ENCODE measurements at places on chromosomes 7 and 10.

- DNase-seq = no peak
These were observed 1023.5 kb downstream of the TYW1 start for GRCh38 chr7:68020102-68020501.

- no peak for DNase-seq
These were observed 27.3 kb upstream of the KNDC1 start for GRCh38 chr10:133132473-133133291.

- DNase-seq = no peak
These were observed 178.7 kb upstream of the PRSS58 start for GRCh38 chr7:142436601-142437000.

- DNase-seq = peak; percentile 59
These were observed 84.1 kb downstream of the PTPRE start for GRCh38 chr10:127990846-127991542.

- no peak for DNase-seq
These were observed 113.4 kb upstream of the AHR start for GRCh38 chr7:17184805-17185689.

DNA sequence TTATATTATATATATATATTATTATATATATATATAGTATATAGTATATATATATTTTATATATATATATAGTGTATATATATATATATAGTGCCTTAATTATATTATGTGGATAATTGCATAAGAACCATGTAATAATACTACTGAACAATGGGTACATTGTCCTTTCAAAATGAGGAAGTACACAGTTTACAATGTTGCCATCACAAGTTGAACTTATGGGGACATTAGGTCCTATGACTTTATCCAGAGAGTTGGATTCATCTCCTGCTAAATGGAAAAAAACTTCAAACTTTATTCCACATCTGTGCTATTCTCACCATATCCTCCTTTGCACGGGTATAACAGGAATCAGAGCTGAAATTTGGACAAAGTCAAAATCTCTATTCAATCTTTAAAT is 105.0 kb upstream of the AGR3 start:
- no peak for DNase-seq

GRCh38 chr10:51139176-51139575 is 64.9 kb downstream of the PRKG1 start:
- DNase-seq = no peak

GRCh38 chr7:36100226-36100625 is 52.8 kb upstream of the EEPD1 start:
- DNase-seq = no peak

DNA sequence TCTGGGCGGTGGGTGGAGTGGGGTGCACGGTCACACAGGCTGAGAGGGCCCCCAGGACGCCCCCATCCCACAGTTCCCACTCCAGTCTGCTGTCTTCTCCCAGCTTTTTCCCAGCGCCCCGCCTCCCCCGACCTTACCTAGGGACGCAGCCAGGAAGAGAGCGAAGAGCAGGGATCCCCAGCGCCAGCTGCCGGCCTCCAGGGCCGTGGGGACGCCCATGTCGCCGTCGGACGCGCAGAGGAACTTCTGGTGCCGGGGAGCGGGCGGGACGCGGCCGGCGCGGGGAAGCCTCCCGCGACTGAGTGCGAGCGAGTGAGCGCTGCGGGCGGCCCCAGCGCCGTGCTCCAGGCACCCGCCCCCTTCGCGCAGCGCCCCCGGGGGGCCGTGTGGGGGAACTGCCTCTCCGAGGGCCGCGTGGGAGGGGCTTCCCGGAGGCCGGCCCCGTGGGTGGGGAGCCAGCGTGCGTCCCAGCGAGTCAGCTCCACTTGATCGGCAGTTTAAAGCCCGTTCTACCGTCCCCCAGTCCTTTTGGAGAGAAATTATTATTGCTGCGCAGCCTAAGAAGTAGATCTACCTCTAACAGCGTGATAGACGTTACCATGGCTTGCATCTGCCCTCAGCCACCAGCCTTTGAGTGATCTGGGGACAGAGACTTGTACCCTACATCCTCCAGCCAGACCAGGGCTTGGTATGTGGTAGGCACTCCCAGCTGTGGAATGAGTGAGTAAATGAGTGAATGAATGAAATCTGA is at the start of gene VSIR:
Gene VSIR (minus strand): TSS at position 300 of the 751 bp plus-strand sequence. CDS start 81 bp downstream, at position 219.
- DNase-seq = peak; percentile 93

DNA sequence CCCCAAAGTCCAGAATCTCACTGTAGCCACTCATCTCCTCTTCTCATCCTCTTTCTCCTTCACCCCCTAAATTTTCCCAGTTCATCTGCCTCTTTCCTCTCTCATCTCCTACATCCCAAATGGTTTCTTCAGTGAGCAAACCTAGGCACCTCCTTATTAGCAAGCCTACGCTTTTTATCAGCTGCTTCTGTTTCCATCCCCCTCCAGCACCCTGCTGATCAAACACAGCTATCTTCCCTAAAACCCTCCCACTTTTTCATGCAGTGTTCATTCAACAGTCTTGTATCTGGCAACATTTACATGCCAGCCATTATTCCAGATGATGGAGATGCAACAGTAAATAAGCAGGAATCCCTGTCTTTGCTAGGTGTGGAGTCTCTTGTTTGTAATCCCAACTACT is 3.3 kb upstream of the ABRAXAS2 start:
- DNase-seq = no peak

DNA sequence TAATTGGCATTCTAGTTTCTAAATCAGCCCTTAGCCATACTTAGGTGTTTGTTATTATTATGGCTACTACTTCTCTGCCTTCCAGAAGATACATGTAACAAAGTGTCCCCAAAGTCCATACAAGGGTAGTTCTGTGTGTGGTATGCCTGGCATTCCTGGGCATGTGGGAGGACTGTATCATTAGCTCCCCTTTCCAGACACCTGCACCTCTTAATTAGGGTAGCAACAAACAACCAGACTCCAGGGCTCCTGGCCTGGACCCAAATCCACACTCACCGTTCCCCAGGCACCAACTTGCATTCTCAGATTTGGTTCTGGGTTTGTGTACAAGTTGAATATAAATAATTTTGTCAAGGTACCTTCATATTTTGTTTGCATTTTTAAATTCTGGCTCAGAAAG is 15.5 kb upstream of the CALD1 start:
- DNase-seq = no peak

GRCh38 chr10:34228066-34228465 is 587.0 kb downstream of the PARD3 start:
- DNase-seq = no peak

DNA sequence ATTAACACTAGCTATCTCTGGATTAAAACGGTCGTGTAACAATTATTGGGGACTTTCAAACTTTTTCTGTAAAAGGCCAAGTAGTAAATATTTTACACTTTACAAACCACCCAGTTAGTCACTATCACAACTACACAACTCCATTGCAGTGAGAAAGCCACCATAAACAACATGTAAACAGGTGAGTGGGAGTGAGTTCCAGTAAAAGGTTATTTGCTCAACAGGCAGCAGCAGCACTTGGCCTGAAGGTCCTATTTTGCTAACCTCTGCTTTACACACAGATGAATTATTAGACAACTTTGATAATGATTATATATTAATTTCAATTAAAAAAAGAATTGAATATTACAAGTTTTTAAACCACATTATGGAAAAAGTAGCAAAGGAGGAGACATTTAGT is 15.8 kb upstream of the AGMO start:
- no peak for DNase-seq

DNA sequence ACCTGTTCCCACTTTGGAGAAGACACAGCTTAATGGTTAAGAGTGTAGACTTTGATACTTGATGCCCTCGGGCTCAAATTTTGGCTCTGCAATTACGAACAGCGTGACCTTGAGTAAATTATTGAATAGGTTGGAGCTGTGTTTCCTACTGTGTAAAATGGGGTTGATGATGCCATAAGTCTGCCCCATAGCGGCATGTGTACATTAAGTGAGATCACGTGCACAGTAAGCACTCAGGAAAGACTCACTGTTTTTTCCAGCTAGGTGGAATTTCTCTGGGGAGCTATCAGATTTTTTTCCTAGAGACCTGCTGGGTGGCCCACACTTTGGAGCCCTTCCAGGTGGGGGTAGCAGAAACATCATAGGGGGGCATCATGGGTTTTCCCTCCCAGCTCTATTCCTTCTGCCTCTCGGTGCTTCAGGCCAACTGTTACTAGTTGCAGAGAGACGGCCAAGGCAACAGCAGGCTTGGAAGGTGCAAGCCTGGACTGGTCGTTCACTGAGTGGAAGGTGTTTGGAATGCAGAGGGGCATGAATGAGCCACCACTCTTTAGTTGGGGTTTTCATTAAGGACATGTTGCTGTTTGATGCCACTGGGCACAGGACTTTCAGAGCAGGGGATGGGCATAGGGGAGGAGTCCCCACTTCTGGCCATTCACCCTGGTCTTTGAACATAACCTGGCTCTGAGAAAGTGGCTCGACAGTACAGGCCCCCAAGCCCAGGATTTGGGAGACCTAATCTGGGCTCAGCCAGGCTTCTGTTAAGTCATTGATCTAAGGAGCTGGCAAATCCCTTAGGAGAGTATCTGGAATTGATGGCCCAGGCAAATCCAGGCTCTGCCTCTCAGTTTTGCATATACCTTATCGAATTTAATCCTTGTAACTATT is 64.0 kb downstream of the SYPL1 start:
- DNase-seq = no peak

DNA sequence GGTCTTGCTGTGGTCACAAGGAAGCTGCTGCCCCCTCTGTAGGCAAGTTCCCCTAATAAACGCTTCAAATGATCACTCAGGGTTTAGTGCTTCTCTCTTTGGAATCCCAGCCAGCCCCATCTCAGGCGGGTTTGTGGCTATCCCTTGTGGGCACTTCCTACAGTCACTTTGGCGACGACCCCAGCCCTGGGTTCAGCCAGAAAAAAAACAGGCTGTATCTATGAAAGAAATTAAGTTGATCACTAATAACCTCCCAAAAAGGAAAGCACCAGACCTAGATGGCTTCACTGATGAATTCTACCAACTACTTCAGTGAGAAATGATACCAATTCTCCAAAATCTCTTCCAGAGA is 208.2 kb downstream of the MAD1L1 start:
- DNase-seq = no peak

- DNase-seq = no peak
These were observed 5.8 kb downstream of the TBRG4 start for GRCh38 chr7:45105588-45106188.

DNA sequence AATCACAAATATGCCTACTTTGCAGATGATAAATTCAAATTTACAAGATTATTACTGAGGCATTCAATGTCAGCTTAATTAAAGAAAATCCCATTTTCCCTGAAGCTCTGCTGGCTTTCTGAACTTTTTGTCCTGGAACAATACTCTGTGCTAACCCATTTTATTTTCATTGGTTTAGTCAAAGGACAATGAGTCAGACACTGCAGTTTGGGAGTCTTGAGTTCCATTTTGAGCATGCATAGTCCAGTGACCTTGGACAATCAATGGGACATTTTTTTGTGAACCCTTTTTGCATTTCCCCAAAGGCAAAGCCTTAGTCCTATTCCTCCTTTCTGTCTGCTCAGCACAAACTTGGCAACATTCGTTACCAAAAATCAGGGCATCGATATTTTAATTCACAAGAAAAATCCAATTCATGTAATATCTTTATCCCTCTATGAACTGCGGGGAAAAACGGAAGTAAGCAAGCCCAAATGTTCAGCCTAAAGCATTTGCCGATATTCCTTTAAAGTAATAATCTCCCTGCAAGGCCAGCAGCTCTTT is 339.8 kb downstream of the RNLS start:
- no peak for DNase-seq

DNA sequence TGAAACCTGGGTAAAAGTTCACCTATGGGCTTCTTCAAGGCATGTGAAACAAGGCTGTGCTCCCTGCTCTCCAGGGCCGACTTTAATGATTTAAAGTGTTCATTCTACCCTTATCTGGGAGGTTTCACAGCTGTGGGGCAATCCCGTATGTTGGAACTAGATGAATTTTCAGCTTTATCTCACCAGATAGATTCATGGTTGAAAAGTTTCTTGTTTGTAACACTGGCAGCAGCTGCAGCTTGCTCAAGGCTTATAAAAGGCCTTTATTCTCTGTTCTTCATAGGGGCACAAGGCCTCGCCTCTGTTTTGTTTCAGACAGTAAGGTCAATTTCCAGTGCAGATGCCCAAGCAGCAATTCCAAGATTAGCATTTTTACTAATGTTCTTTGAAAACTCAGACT is 70.4 kb upstream of the DNAJB12 start:
- no peak for DNase-seq

DNA sequence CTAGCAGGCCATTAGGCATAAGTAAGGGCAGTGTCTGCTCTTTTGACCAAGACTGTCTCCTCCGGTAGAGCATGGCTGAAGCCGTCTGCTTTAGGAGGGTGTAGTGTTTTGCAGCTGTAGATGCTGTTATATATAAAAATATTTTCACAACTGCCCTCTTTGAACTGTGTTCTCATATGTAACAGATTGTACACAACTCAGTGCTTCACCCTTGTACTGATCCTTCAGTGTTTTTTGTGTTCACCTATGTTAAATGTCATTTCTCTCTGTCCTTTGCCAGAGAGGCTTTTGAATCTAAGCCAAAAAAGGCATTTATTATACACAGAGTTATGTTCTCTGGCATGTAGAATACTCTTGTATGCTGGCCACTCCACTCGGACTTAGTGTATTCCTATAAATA is 135.5 kb downstream of the BICC1 start:
- DNase-seq = no peak

GRCh38 chr10:14547816-14548215 is 217.1 kb upstream of the FRMD4A start:
- DNase-seq = no peak

DNA sequence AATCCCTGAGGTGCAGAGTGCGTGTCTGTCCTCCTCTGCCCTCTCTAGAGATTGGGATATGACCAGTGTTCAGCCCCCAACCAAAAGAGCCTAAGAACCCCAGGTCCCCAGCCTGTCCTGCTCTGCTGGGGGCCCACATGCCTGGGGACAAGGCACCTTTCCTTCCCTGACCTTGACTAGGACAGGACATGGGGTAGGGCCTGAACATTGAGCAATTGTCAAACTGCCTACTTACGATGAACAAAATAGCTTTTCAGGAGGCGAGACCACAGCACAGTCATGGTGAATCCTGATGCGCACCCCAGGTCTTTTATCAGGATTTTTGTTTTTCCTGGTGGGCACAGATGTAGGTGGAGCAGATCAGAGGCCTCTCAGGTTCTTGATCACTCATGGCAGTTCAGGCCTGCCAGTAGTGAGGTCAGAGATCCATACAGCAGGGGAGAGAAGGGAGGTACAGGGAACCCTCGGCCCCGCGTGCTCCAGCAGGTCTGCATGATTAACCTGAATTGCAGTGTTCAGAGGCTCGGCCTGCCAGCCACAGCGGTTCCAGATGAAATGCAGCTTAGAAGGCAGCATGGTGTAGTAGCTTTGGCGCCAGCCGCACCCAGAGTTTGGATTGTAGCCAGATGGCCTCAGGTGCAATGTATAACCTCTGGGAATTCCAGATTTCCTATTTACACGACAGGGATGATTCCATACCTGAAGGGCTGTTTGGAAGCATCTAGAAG is 191.3 kb downstream of the CUX1 start:
- DNase-seq = no peak

DNA sequence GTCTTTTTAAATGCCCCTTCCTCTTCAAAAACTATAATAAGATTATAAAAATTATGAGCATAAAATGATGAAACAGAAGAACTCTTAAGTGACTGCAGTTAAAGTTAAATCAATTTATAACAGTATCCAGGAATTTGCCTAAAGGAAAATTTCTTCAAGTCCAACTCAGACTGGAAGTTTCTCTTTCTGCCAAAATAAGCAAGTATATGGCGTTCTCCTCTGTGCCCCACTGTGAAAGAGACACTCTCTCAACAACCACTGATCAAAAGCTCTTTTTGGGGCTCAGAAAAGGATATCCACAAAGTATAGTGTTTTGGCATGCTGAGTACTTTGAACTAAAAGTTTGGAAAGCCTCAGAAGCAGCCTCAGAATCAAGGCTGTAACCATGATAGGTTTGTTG is 139.9 kb downstream of the SKIDA1 start:
- DNase-seq = no peak
